Myometrial cell (primary cell): ENCODE measurements at places on chromosomes 5 and 9. TPM values are rescaled to one million over a fixed set of nuclear protein-coding genes. Genes with fewer than 3 reads are reported as not detected.

Gene REEP2
- total RNA-seq: 25.9 and 31.4 TPM in 2 replicates

Gene SLCO6A1
- not detected in 2 replicates for total RNA-seq

Gene ABO
- not detected in 2 replicates for total RNA-seq

Gene ADRB2
- total RNA-seq: under 0.01 TPM in 1 of 2 replicates, not detected in the other

Gene ZNF300
- total RNA-seq: 3.2 and 5.7 TPM in 2 replicates

Gene CARTPT
- total RNA-seq: not detected in 2 replicates

Gene INSYN2B
- 7.6 and 12.1 TPM in 2 replicates for total RNA-seq

Gene RNF208
- total RNA-seq: not detected in 2 replicates

Gene NMUR2
- total RNA-seq: not detected in 2 replicates

Gene SLC6A19
- not detected in 2 replicates for total RNA-seq

Gene OCLN
- 0.58 and 1.2 TPM in 2 replicates for total RNA-seq

Gene SLC24A2
- total RNA-seq: not detected in 2 replicates

Gene GABRA6
- total RNA-seq: not detected in 2 replicates

Gene TMEM252
- not detected in 2 replicates for total RNA-seq

Gene CNTLN
- total RNA-seq: 3.4 and 4.3 TPM in 2 replicates

Gene ACTBL2
- 3.2 and 5.1 TPM in 2 replicates for total RNA-seq
